NCI-H1105 treated with DMSO at 0.1 percent for 48 hours (cell line): ENCODE measurements at places on chromosomes 13 and 19.

GRCh38 chr19:5627395-5627904 is 4.6 kb downstream of the SAFB start:
- no peak for DNase-seq

DNA sequence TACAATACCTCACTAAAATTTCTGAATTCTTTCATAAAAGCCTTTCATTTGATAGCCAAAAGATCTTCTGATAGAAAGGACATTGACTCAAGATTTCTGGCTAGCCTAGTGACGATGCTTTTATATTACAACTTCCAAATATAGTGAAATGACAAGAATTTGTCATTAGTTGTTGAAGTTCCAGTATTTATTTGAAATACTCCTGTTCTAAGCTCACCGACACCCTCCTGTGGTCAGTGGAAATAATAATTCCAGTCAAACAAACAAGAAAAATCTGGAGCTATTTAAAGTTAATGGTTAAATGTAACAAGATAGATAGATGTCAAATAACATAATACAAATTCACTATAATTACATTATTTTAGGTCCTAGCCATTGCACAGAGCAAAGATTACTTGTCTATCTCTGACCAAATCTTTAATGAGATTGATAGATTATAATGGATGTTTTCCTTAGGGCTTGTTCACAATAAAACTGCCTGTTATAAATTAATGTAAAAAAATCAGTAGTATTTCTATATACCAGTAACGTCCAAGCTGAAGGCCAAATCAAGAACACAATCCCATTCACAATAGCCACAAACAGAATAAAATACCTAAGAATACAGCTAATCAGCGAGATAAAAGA is 195.5 kb downstream of the RGCC start:
- DNase-seq = peak; percentile 5

DNA sequence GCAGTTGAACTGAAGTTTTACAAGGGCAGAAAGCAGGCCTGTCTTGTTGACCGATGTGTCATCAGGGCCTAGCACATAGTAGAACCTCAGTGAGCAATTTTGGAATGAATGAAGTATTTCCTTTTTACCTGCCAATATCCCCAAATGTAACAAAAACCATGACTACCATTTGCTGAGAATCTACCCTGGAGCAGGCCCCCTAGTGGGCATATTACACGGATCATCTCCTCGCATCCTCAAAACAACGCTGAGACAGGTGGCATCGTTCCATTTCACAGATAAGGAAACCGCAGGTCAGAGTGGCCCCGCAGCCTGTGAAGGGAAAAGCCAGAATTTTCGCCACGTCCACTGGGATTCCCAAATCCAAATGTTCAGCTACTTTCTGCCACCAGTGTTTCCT is 77.9 kb downstream of the CACNA1A start:
- DNase-seq = no peak

DNA sequence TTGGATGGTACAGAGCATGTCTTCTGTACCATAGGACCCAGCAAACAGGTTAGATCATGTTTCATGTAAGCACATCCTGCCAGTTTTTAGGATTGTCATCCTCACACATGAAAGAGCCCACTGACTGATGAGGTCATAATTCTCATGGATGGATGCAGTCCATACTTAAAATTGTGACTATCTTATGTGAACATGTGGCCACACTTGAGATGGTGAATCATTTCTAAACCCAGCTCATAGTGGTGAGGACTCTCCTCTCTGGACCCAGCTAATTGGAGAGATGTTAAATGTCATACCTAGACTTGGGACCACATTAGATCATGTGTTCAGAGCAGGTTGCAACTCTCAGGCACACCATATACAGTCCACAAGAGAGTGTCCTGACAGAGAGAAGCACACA is 24.8 kb upstream of the ZNF254 start:
- DNase-seq = no peak

DNA sequence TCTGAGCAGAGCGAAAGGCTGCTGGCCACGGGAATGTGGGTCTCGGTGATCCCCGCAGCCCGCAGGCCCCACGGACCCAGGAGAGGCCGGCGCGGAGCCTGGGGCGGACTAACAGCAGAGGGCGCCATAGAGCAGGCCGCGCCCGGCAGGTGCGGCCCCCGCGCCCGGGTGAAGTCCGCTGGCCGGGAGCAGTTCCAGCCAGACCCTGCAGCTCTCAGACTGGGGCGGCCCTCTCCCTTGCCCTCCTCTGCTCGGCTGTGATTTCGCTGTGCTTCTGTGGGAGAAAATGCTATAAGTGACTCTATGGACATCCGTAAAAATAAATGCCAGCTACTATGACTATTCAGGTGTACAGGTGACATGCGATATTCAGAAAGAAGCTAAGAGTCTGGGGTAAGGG is 37.7 kb downstream of the GSX1 start:
- DNase-seq = peak; percentile 7

DNA sequence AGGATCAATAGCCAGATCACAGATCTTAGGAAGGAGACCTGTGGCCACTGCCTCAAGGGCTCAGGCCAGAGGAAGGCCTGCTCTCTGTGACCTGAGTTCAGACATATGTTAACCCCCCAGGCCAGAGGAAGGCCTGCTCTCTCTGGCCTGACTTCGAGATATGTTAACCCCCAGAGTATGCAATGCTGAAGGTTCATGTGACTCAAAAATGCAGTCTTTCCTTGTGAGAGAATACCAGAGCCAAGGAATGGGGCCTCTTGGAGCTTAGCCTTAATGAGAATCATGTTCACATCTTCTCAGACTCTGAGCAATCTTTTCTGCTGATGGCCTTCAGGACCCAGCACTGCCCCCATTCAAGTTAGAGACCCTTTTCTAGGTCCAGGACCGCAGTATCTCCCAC is 36.7 kb downstream of the MBNL2 start:
- DNase-seq = no peak

DNA sequence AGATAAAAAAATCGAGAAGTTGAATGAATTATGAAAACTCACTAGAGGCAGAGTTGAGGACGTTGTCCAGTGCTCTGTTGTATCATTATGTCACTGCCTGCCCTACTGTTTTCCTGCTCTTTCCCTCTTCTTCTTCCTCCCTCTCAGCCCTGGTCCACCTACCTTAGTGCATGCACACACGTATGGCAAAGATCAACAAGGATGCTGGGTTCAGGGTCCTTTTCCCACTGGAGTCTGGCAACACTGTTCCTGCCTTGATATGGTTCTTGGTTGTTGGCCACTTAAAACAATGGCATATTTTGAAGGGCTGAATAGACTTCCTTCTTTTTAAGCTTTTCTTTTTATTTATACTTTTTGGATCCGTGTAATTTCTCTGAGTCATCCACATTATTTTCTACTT is 74.5 kb downstream of the LRCH1 start:
- DNase-seq = no peak

DNA sequence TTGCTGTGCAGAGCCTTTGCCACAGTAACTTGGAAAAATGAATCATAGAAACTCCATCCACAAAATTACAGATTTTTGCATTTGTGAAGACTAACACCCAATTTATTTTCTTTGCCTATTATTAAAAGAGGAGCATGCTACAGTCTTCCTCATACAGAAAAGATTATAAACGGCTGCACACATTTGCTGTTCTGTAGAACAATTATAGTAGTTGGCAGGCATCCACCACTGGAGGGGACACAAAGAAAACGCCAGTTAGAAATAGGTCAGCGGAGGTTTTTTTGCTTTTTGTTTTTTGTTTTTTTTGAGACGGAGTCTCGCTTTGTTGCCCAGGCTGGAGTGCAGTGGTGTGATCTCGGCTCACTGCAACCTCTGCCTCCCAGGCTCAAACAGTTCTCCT is 51.6 kb downstream of the SACS start:
- DNase-seq = peak; percentile 34

DNA sequence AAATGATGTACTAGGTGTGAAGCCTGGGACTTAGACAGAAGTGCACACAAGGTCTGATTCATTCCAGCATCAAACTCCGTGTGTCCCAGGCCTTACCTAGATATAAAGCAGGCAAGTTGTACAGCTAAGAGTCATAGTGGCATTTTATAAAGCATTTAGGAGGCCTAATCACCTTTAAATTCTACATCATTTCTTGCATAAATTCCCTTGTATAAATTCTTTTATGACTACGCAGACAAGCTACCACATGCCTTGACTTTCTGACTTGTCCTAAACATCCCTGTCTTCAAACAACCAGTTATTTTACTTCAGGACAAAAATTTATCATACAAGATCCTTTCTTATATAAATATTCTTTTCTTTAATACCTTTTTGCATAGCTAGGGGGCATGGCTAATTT is 22.5 kb downstream of the TMEM255B start:
- DNase-seq = no peak

DNA sequence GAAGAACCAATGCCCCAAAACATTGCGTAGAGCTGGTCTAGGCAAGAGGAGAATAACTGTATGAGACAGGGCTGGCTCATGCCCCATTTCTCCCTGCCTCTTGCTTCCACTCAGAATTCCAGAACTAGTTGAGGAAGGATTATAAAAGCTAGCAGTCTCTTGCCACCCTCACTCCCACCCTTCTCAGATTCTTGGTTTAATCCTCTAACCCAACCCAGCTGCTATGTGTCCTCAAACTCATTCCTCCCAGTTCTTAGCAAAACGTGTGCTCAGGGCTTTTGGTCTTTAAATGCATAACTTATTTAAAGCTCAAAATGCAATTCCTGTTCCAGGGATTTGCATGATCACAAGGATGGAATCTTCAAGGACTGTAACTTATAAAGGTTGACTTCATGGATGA is 466.3 kb downstream of the COG6 start:
- no peak for DNase-seq

GRCh38 chr19:7554990-7555864 is 19.7 kb downstream of the PNPLA6 start:
- no peak for DNase-seq

GRCh38 chr19:32976223-32976805 is 4.3 kb downstream of the FAAP24 start:
- peak; percentile 58 for DNase-seq

DNA sequence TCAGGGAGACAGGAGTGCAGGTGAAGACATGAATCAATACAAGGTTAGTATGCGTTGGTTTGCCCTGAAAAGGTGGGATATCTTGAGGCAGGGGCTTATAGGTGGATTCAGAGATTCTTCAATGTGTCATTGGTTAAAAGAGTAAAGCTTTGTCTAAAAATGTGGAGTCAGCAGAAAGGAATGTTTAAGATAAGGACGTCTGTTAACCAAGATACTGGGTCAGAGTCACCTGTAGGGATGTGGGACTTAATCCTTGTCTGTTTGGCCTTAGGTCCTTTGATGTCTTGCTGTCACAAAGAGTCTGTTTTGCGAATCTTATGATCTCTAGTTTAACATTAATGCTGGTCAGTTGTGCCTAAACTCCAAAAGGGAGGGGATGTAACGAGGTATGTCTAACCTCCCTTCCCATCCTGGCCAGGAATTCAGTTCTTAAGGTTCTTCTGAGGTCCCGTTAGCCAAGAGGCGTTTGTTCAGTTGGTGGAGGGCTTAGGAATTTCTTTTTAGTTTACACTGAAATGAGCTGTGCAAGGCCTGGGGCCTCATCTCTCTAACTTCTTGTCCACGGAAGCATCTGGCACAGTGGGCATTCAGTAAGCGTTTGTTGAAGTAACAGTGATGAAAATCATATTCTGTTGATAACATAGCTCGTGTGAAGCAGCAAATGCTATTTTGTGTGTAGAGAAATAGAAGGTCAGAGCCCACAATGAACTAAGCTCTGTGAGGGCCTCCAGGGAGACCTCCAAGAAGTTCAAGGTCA is 96.2 kb upstream of the RNF113B start:
- no peak for DNase-seq

DNA sequence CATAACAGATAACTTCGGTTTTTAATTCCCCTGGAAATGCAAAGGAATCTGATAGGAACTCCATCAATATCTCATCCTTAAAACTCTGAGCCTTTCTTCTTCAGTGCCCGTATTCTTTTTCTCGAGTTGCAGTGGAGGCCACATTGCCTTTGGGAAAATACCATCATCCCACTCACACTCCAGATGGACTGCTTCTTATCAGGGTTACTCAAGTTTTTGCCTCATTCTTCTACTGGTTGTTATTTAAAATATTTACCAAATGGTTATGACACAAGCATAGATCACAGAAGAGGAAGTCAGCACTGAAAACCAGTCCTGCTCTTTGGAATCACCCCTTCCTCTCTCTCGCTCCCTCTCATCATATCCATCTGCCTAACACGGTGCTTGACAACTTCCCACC is 1020.5 kb upstream of the SLC10A2 start:
- no peak for DNase-seq

DNA sequence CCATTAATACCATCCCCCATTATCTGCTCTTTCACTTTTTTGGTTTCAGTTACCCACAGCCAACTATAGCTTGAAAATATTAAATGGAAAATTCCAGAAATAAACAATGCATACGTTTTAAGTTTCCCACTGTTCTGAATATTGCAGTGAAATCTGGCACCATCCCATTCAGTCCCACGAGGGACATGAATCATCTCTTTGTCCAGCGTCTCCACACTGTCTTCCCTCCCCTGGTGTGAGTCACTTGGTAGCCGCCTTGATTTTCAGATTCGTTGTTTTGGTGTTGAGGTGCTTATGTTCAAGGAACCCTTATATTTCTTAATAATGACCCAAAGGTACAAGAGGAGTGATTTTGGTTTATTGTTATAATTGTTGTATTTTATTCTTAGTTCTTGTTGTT is 246.1 kb downstream of the DCT start:
- no peak for DNase-seq
